Progenitor cell of endocrine pancreas (in vitro differentiated cells): ENCODE measurements at places on chromosomes 4 and X. TPM values are rescaled to one million over a fixed set of nuclear protein-coding genes. Genes with fewer than 3 reads are reported as not detected.

DNA sequence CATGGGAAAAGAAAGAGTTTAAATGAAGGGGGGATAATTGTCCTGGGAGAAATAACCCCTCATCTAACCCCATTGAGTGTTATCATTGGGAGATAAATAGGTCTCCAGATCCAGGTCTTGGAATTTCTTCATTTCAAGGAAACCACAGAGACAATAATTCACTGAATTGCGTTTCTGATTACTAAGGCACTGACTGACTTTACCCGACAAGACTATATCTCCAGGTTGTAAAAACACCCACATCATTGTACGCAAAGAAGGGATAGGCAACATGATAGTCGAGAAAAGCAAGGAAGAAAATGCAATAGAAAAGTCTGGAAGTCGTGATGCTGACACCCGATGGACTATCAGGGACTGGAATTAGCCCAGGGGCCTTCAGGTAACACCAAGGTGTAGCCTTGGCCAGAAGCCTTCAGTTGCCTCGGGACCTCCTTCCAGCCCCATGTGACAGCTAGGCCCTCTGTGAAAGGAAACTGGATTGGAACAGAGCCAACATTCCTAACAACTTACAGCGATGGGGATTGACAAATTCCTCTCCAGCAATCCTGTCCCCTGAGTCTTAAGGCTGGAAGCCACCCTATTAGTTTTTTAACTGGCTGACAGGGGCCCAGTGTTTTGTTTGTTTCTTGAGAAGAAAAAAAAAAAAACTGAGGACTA lies 46.5 kb upstream of the RAB9B start:
- H3K27ac ChIP-seq, result no peak overlapping the region
- peaks cover 6% of the 10 kb centered on the region for H3K36me3 ChIP-seq
- H3K4me3 ChIP-seq, result no peak overlapping the region
- DNase-seq, result no peak
- H3K27me3 ChIP-seq, result no peaks in the 10 kb centered on the region
- H3K4me1 ChIP-seq, result no peaks in the 10 kb centered on the region

SYNPO2 gene
- total RNA-seq, result 1.3 and 2.2 TPM in 2 replicates

DMP1 gene
- total RNA-seq, result not detected in 2 replicates

- no peak overlapping the region for H3K27ac ChIP-seq
- H3K4me3 ChIP-seq, result no peak overlapping the region
- peaks cover 2% of the 10 kb centered on the region for H3K4me1 ChIP-seq
- no peaks in the 10 kb centered on the region for H3K36me3 ChIP-seq
These were observed 734.1 kb downstream of the ADGRL3 start for GRCh38 chr4:61934198-61934597.

DNA sequence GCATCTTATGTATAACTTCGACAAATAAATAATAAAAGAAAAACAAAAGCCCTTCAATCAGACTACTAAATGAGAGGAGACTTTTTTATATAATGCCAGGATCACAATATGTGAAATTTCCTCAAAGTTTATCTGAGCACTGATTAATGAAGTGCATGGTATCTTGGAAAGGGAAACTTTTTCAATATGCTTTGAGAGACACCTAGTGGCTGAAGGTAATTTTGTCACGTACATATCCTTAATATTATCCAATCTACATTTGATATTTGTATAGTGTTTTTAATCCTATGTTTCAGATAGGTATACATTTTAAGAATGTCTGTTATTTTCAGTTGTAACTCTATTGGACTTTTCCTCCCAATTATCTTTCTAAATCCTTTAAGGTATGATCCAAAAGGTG lies 146.8 kb downstream of the KLHL4 start:
- H3K4me3 ChIP-seq, result no peak overlapping the region
- no peaks in the 10 kb centered on the region for H3K4me1 ChIP-seq
- no peak overlapping the region for H3K27ac ChIP-seq
- no peaks in the 10 kb centered on the region for H3K27me3 ChIP-seq
- H3K36me3 ChIP-seq, result no peaks in the 10 kb centered on the region

NKX3-2 gene
- 1.7 and 2.1 TPM in 2 replicates for total RNA-seq
